Stimulated activated naive CD4-positive, alpha-beta T cell treated with Interleukin-2 at 50 U/mL for 16 hours (primary cell): ENCODE measurements at places on chromosomes 12 and 14.
A peak's percentile ranks its signal among the peaks of the same experiment; 100 is the strongest.

DNA sequence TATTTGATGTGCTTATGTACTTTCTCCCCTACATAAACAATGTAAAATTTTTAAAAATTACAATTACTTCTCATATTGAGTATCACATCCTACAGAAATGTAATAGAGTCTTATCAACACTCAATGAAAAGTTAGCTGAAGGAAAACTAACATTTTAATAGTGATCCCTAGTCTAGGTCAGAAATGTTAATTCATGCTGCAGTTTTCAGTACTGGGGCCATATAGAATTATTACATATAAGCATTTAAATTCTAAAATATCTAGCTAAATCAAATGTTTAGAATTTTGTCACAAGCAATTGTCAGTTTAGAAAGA is 37.8 kb downstream of the SLC6A15 start:
- DNase-seq: no peak

- DNase-seq: no peak
These were observed 1.4 kb downstream of the LRP10 start for GRCh38 chr14:22872833-22873520.

GRCh38 chr14:52538623-52539022 is 13.7 kb downstream of the TXNDC16 start:
- DNase-seq: no peak

DNA sequence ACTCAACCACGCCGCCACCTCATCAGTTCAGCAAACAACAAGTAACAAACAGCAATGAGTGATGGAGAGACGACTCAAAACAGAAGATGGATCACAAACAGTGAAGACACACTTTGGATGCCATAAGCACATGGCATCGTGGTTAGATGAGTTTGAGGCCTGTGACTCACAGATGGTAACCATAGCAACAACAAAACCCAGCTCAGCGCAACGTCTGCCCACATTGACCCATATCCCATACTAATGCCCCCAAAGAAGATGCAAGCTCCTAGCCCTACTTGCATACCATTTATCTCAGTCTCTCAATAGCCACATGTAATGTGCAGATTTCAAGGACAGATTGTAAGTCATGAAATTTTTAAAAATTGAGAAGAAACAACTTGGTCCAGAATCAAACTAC is 1322.3 kb upstream of the TMEM132C start:
- no peak for DNase-seq

DNA sequence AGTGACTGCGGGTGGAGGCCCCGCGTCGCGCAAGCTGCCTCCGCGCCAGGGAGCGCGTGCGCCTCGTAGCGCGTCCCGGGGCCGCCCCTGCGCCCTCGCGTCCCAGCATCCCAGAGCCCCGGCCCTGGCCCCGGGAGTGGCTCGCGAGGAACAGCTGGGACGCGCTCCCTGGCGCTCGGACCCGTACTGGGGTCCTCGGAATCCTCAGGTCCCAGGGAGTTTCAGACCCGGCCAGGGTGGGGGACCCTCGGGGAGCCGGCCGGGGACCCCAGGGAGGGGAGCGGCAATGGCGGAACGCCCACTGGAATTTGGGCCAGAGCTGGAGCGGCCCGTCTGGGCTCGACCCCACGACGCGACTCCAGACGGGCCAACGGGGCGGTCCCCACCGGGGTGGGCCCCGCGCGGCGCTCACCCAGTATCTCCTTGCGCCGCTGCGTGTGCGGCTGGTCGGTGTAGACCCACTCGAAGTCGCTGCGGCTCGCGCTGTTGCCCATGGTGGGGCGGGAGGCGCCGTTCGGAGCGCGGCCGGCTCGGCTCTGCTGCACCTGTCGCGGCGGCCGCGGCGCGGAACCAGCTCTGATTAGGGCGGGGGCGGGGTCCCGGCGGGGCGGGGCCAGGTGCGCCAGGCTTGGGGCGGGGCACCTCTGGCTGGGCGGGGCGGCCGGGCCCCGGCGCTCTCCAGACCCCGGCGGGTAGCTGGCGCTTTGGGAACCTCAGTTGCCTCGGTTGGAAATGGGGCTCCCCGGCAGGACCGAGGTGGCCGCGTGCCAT is at the start of gene DEGS2:
TSS of gene DEGS2 (minus strand) at position 552 of the 771 bp plus-strand sequence. CDS start at position 494, 58 bp downstream.
- DNase-seq: peak; percentile 50

DNA sequence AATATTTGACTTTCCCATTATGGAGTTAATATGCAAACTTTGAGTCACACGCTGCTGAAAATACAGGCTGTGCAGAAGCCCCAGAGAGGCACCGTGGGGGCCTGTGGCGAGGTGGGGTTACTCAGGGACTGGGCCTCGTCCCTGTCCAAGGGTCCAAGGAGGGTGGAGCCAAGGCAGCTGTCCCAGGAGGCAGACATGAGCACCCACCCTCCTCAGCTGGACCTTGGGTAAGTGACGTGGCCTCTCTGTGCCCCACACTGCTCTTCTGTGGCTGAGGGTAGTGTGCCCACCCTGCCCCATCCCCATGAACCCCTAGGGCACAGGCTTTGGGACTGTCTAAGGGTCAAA is 39.4 kb downstream of the FAM222A start:
- no peak for DNase-seq

DNA sequence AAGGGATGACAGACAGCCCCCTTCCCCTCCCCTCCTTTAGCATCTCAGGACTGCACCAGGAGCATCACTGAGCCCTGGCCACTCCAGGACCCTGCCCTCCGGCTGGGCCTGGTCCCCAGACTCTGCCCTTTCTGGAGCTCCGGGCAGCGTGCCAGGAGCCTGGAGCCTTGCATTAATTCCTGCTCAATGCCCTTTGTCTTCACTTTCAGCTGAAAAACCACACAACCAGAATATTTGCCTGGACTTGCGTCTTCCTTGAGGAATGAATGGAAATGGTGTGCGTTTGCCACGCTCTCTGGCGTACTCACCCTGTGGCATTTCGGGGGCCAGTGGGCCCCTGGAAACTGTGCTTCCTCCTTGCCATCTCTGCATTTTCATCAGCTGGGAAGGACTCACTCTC is 8.5 kb upstream of the RFLNA start:
- DNase-seq: no peak

DNA sequence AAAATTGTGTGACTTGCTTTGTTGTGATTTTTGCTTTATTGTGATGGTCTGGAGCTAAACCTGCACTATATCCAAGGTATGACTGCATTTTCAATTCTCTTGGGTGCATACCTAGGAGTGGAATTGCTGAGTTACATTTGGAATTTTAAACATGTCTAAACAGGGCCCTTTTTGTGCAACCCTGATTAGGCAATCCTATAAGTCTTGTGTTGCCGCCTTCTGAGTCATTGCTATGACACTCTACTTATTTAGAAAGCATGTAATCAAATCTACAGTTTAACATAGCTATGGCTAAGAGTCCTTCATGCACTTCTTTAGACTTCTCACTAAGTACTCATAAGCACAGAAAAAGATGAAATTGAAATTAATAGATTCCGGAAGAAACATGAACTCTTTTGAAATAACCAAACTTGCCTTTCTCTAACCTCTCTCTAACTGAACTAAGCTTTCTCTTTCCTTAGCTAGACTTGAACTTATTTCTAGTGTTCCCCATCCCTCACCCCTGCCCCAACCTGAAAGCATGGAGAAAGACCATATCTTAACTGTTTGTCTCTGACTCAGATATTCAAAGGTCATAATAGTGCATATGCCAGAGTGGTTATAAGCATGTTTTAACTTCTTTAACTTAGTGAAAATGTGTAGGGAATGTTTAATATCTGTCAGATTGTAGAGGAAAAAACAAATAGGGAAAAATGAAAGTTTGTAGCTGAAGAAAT is 203.0 kb downstream of the SNAPC1 start:
- no peak for DNase-seq

DNA sequence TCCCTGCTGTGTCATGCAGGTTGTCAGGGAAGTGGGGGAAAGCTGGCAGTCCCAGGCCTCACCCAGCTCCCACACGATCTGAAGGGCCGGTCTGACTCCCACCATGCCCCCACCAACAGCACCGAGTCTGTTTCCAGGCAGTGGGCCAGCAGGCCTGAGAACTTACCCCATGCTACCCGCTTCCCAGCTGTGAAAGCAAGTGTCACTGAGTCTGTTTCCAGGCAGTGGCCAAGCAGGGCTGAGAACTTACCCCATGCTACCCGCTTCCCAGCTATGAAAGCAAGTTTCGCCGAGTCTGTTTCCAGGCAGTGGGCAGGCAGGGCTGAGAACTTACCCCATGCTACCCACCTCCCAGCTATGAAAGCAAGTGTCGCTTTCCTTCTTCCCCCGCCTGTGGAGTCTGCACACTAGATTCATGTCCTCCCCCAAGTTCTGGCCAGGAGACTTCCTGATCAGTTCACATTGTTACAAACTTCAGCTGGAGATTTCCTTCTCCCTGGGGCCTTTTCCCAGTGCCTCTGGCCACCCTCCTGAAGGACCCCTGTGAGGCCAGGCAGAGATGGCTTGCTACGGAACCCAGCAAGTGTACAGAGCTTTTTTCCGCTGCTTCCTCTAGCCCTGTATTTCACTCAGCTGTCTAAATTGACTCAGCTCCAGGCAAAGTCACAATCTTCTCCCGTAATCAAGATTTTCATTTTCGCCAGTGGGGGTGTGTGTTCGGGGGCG is 435.4 kb downstream of the TMTC2 start:
- no peak for DNase-seq

DNA sequence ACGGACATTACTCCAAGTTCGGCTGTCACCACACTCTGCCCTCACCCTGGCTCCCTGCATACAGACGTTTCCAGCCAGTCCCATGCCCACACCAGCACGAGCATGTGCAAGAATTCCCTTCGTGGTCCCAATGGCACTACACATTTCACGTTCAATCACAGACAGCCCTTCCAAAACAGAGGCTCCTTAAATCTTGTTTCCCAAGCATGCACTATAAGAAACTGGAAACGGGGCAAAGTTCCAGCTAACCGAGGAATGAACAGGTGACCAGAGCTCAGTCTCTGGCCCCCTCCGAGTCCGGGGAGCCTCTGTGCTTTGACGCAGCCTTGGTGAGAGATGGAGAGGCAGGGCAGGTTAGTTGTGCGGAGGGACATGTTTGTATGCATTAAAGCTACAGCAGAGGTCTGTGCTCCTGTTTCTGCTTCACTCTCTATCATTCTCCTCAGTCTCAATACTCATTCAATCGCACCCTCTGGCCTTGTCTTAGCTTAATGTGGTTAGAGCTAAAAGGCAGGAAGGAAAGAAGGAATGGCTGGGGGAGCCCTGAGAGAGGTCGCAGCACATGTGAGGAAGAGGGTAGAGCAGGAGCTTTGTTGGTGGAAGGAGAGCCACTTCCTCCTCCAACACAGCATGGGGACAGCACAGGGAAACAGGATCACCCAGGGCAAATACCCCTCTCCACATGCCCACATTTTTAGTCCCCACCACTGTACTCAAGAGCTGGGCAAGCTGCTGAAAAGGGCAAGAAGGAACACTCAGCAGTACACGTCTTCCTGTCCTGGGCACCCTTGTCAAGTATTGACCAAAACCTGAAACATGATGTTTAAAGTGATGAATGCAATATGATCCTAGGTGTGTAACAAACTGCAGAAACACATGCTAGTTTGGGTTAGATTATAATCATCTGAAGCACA is 12.2 kb upstream of the SELPLG start:
- no peak for DNase-seq

- DNase-seq: peak; percentile 27
These were observed 50.6 kb downstream of the LRCOL1 start for GRCh38 chr12:132559652-132560363.

GRCh38 chr12:94595152-94595551 is 55.2 kb downstream of the TMCC3 start:
- DNase-seq: no peak

DNA sequence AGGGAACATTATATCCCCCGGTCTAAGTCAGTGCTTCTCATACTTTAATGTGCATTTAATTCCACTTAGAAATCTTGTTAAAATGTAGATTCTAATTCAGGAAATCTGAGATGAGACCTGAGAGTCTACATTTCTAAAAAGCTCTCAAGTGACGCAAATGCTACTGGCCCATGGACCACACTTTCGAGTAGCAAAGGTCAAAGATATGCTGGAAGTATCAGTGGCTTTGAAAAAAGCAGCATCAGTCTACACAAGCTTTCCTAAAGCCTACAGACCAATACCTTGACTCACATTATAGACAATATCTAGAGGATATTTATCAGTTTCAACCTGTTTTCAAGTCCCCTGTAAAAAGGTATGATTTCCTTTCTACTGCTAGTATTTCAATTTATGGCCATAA is 248.6 kb downstream of the CEP128 start:
- no peak for DNase-seq

DNA sequence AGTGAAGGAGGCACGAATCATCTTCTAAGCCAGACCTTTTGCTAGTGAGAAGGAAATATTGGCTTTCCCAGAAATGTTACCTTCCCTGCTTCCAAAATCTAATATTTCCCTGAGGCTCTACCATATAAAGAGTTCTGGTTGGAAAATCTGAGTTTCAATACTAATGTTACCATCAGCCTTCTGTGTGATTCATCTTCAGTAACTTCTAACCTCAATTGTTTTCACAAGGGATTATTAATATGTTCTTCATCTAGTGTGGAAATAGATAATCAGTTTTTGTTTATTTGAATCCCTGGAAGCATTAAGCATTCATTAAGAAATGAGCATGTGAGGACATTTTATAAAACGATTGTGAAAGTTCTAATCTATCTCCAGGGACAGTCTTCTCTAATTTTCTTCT is 720.9 kb downstream of the AACS start:
- no peak for DNase-seq

- no peak for DNase-seq
These were observed 35.9 kb downstream of the CRADD start for GRCh38 chr12:93713060-93713459.

GRCh38 chr14:27536748-27537147 is 938.9 kb upstream of the NOVA1 start:
- no peak for DNase-seq

- DNase-seq: no peak
These were observed 6.8 kb downstream of the LMNTD1 start for GRCh38 chr12:25546318-25546717.

DNA sequence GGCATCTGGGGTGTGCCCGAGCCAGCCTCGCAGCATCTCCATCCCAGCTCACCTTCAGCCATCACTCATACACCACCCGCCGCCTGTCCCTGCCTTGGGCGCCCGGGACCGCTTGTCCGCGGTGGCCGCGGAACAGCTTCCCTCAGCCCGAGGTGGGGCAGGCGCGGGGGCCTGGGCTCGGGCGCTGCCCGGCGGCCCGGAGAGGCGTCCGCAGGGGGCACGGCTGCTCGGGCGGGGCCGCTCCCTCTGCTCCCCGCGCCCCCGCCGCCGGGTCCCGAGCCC is 430 bp downstream of the SLC41A2 start:
- peak; percentile 10 for DNase-seq

- DNase-seq: no peak
These were observed 130.7 kb upstream of the HIF1A start for GRCh38 chr14:61564618-61565091.
